ENCODE measurements at places on chromosomes 12 and 14.

DNA sequence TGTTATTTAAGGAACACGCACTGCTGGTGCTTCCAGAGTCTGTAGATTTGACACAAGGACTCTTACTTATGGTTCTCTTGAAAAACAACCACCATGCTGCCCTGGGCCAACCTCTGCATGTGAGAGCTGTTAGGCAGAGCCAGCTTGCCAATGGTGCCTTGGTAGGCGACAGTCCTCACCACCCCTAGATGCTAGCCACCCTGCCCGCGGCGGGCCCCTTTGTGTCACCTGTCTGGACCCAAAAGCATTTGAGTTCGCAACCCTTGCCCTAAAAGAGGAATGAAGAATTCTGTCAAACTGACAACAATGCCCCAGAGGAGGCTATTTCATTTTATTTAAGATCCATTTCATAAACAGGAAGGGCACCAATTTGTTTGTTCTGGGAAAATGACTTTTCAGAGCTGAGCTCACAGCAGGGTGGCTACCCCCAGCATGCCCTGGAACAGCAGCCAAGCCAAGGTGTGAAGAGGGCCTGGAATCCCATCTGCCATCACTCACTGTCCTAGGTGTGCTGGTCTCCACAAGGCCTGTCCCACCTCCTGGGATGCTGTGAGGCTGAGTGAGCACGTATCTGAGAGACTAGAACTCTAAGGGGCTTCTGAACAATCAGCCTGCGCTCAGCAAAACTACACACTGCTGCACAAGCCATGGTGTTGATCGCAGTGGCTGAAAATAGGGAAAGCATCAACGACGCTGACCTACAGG, 63.8 kb upstream of the FZD10 start:
- no peak for DNase-seq

GRCh38 chr12:8953773-8954402, 4.4 kb upstream of the M6PR start:
- no peak for DNase-seq

GRCh38 chr12:83823386-83824045, 1089.1 kb downstream of the SLC6A15 start:
- DNase-seq: peak; percentile 22

DNA sequence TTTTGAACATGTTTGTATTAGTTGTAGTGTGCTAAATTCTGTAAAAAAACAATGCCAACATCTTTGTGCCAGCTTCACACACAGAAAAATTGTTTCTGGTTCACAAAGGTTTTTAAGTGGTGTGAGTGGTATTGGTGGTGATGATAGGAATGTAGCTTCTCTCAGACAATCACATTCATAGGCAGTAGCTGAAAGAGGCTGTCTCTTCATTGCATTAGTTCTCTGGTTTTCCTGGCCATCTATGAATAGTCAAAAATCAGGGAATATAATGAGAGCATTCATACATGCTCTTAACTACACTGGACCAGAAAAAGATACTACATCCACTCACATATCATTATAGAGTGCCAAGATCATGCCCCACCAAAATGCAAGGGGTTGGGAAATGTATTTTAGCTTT, 433.5 kb downstream of the FLRT2 start:
- no peak for DNase-seq

DNA sequence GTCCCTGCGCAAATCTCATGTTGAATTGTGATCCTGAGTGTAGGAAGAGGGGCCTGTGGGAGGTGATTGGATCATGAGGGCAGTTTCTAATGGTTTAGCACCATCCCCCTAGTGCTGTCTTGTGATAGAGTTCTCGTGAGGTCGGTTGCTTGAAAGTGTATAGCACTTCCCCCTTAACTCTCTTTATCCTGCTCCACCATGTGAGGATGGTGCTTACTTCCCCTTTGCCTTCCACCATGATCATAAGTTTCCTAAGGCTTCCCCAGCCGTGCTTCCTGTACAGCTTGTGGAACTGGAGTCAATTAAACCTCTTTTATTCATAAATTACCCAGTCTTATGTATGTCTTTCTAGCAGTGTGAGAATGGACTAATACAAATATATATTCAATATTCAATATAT, 303.7 kb upstream of the SEL1L start:
- no peak for DNase-seq

GRCh38 chr12:76080017-76080728, 4.3 kb downstream of the NAP1L1 start:
- DNase-seq: no peak

GRCh38 chr14:26526137-26526536, 71.7 kb downstream of the NOVA1 start:
- DNase-seq: no peak

GRCh38 chr14:99520571-99521081, 39.4 kb downstream of the CCNK start:
- no peak for DNase-seq

GRCh38 chr12:52872644-52873389, 24.0 kb upstream of the KRT78 start:
- DNase-seq: no peak

GRCh38 chr12:128444598-128444997, 177.6 kb downstream of the TMEM132C start:
- DNase-seq: no peak

DNA sequence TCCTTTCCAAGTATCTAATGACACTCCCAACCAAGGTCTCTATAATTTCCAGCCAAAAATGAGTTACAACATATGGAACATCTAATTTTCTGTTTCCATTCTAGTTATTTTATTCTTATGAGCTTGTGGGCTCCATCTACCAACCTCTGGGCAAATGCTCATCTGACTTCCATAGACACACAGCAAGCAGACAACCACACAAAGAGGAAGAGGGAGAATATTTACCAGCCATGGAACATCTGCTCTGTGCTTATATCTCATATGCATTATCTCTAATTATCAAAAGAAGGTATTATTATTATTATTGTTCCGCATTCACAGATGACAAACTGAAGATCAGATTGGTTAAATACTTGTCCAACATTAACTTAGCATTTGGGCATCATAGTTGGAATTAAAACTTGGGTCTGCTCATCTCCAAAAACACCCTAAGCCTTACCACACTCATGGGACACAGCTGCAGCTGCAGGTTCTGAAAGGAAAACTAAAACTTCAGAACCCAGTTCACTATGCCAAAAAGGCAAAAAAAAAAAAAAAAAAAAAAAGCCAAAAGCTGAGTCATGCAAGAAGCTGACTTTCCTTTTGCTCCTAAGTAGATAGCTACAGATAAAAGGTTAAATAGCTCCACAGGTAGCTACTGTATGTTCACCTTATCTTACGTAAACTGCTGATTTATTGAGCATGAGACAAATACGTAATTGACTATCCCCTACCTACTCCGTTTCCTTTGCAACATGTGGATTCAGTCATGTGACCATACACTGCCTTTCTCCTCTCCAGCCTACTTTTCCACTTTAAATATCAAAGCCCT, 23.6 kb upstream of the TCL1B start:
- DNase-seq: no peak

DNA sequence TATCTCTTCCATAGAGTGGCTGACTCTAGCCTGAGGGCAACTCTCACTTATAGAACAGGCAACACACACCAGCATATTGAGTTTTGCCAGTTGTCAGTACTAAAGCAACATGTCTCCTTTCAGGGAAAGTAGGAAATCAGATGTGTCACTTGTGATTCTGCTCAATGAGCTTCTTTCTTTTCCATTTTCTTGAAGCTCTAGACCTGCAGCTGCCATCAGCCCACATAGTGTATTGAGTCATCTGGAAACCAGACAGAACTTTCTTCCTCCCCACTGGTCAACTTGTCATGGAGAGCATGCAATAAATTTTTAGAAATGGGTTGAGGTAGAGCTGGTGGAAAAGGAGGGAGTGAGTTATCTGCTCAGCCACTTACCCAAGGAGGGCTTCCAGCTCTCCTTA, 209.0 kb upstream of the PLEKHG7 start:
- DNase-seq: no peak

GRCh38 chr12:89040146-89040964, 311.9 kb downstream of the DUSP6 start:
- DNase-seq: no peak

DNA sequence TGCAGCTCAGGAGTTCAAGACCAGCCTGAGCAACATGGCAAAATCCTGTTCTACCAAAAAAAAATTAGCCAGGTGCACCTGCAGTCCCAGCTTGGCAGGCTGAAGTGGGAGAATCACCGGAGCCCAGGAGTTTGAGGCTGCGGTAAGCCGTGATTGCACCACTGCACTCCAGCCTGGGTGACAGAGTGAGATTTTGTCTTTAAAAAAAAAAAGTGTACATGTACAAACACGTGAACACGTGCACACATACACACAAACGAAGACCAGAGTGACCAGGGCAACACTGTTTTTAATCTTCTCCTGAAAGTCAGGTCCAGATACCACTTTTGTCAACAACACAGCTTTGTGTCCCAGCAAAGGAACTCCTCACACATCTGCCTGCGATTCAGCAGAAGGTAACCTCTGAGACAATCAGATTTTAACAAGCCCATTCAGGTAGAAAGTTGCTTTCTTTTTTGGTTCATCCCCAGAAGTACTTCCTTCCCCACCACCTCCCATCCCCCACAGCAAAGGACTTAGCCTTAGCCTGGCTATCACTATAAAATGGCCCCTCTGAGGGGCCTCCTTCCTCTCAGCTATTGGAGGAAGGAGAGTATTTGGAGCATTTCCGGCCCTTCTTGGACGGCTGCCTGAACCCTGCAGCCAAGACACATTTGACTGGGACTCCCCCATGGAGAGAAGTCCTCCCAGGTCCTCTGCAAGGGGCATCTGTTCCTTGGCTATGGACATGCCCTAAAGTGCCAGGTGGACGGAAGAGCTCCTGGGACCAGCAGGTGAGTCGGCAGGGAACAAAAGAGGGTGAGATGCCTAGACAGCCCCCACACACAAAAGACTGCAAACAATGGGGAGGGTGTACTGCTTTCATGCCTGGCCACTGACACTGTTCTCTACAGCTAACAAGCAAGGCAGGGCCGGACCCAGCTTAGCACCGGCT, 9.8 kb downstream of the CTDSP2 start:
- DNase-seq: no peak

DNA sequence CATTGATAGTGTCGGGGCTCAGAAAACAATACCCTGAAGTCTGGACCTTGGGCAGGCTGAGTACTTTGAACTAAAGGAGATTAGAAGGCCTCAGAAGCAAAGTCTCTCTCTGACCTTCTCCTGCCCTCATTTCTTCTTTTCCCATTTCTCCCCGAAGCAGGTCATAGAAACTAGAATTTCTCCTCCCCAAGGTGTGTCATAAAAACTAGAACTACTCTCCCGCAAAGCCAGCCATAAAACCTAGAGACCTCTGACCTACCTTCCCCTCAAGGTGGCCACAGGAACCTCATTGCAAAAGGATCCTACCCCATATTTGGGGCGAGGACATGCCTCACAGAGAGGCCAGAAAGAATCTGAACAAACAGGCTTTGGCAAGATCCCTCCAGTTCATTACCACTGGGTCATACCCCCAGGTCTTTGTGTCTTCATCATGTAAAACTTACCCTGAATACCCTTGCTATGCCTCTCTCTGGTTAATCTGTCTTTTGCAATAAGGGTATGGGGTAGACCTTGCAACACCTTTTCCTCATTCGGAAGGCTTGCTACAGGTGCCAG, 64.7 kb upstream of the ZFP36L1 start:
- no peak for DNase-seq

DNA sequence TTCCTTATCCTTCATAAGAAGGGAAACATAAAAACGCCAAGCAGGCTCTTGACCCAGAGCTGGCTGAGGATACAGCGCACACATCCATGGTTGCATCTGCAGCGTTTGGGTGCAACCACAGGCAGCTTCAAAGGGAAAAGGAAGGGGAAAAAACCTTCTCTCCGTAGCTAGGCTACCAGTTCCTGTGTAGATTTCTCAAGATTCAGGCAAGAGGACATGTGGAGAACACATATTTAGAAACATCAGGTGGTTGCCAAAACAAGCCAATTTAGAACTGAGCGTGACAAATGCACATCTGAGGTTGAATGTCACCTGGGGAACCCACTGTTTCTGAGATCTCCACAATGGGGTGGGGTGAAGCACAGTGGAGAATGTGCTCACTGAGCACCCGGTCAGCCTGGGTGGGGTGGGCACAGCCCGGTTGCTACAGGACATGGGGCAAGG, 78.3 kb upstream of the BDKRB2 start:
- DNase-seq: no peak

Measured in retina (tissue), 1 donor.